ENCODE measurements at places on chromosomes 5 and 9.

DNA sequence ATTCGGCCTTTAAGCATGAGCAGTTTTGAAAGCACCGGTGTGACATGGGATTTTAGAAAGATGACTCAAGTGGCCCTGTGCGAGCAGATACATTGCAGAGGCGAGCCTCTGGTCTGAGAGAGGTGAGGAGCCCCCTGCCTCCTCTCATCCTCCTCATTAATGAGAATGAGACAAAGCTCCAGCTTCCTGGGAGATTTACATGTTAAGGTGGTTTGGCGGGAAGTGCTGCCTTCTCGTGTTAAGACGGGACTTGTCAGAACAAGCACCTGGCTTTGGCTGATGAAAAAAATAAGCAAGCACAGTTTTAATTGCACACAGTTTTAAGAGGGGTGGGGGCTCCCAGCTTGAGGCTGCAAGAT lies 68.1 kb downstream of the ACTL7B start:
- no peak for DNase-seq
- no peak overlapping the region for H3K27ac ChIP-seq
- H3K27me3 ChIP-seq = peaks cover 2% of the 10 kb centered on the region
- no peaks in the 10 kb centered on the region for H3K36me3 ChIP-seq
- H3K4me1 ChIP-seq = no peaks in the 10 kb centered on the region
- no peak overlapping the region for H3K4me3 ChIP-seq

DNA sequence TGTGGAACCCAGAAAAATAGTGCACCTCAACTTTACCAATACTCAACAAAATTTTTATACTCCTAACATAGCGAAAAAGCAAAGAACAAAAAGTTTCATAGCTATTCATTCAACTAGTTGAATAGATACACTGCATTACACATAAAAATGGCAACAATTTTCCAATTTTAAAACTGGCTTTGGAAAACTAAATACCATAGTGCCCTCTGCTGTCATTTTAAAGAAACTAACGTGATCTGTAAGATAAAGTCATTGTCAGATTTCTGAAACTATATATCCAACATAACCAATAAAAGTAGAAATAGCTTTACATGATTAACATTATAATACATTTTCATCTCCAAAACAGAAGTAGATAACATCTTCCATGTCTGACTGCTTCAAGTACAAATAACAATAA lies 31.6 kb downstream of the DTWD2 start:
- no peak overlapping the region for H3K27ac ChIP-seq
- no peaks in the 10 kb centered on the region for H3K27me3 ChIP-seq
- no peaks in the 10 kb centered on the region for H3K4me1 ChIP-seq
- no peak for DNase-seq
- no peak overlapping the region for H3K4me3 ChIP-seq

DNA sequence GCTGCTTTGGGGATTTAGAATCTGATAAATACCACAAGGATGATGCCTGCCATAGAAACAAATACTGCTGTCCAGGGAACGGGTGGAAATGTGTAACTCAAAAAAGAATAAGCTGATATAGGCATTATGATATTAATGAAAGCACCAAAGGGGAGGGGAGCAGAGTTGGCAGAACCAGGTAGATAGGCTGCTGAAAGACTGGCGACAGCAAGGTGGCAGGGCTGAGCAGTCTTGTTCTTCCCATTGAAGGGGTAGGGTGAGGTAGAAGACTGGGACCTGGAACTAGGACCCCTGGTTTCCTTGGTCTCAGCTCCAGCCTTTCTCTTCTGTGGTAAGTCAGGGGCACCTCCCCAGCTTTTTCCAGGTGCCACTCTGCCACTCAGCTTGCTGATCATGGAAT lies 31.4 kb upstream of the TMOD1 start:
- no peaks in the 10 kb centered on the region for H3K4me1 ChIP-seq
- H3K27me3 ChIP-seq = no peaks in the 10 kb centered on the region
- DNase-seq = peak; percentile 23
- no peak overlapping the region for H3K27ac ChIP-seq

- no peak overlapping the region for H3K27ac ChIP-seq
- H3K27me3 ChIP-seq = no peaks in the 10 kb centered on the region
- H3K4me3 ChIP-seq = no peak overlapping the region
Measured at GRCh38 chr9:128846680-128847030, 17.1 kb upstream of the SPOUT1 start.
